Right ventricle myocardium inferior (tissue), 1 donor: ENCODE measurements at places on chromosomes 11 and 22.

GRCh38 chr22:37484480-37485394 lies 1.4 kb downstream of the MFNG start:
- DNase-seq = peak; percentile 95

- DNase-seq = peak; percentile 86
These were observed 13.7 kb downstream of the ARHGEF17 start for GRCh38 chr11:73321604-73322381.

DNA sequence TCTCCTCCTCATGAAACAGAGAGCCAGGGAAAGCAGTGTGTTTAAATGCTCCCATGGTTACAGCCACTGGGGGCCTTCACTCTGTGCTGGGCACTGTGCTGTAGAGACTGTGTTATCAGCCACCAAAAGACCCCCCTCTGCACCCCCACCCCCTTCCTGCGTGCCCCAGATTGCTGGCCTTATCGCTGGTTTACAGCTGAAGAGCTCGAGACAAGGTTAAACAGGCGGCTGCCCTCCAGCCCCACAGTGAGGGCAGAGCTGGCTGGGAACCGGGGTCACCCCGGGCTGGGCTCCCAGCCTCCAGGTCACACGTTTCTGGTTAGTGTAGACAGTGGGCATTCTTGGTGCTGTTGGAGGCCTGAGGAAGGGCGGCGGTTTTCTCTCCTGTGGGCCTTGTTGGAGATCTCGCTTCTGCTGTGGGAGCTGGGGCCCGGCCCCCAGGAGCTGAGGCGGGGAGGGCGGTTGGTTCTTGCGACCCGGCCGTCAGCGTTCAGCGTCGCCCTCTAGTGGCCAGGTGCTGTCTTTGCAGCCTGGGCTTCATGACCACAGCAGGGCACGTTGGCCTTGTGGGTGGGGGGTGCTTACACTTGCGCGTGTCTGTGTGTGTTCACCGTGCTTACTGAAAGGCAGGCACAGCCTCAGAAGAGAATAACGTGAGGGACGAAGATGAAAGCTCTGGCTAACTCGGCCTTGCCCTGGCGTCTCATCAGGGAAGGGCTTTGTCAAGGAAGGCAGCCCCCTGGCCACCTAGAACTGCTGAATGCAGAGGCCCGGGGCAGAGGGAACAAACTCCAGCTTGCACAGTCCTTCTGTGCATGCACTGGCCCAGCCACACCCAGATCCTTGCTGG lies 40.8 kb downstream of the TBC1D22A start:
- peak; percentile 89 for DNase-seq

DNA sequence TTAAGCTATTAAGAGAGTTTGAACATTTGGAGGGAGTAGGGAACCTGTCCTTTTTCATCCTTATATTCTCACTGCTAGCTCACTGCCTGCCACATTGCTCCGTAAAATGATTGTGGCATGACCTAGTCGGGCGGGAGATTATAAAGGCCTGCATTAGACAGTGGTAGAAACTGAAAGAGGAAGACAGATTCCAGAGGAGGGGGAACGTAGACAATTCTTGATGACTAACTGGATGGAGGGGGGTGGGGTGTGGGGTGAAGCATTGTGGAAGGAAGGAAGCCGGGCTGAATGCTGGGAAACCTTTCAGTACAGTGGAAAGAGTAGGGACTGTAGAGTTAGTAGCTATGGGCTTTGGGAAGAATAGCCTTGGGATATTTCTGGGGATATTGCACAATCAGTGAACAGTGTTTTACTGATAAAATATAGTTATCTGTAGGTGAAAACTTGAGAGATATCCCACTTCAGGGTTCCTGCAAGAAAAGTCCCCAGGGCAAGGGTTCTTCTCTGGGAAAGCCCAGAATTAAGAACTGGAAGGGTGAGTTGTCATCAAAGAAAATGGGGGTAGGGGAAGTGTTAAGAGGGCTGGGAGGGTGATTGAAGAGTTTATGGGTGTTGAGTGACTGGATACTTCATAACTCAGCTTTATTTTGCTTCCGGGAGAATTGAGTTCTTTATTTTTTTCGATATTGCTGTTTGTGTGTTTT lies 2.1 kb downstream of the MED15 start:
- no peak for DNase-seq

GRCh38 chr11:85027346-85027745 lies 599.8 kb downstream of the DLG2 start:
- peak; percentile 55 for DNase-seq

- DNase-seq = no peak
These were observed 14.9 kb downstream of the DSCAML1 start for GRCh38 chr11:117782101-117782500.

GRCh38 chr11:110373051-110373702 lies 56.6 kb upstream of the FDX1 start:
- DNase-seq = no peak

GRCh38 chr22:17705951-17706900 lies 67.7 kb downstream of the BCL2L13 start:
- DNase-seq = no peak

GRCh38 chr11:128684549-128685401 lies 9.1 kb upstream of the FLI1 start:
- no peak for DNase-seq

DNA sequence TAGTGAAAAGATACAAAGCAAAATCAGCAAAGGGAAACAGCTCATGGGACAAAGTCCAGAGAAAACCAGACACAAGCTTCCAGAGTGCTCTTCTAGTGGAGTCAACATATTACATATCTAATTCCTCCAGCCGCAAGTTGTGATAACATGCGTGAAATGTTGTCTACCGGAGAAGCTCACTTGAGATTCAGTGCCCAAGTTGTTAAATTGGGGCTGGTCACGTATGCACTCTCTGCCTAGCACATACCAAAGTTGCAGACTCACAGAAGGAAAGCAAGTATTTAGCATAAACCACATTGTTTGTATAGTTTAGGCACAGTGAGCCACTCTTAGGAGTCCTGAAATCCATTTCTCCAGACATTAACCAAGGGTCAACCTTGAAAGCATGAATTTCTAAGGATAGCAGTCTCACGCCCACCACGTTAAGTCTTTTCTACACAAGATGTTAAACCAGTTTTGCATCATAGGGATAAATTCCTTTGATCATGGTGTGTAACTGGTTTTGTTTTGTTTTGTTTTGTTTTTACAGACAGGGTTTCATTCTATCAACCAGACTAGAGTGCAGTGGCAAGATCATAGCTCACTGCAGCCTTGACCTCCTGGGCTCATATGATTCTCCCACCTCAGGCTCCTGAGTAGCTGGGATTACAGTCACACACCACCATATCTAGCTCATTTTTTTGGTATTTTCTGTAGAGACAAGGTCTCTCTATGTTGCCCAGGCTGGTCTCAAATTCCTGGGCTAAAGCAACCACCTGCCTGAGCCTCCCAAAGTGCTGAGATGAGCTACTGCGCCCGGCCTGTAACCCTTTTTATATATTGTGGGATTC lies 39.5 kb upstream of the EP300 start:
- no peak for DNase-seq

- no peak for DNase-seq
These were observed 136.4 kb downstream of the NECTIN1 start for GRCh38 chr11:119592642-119593041.

- no peak for DNase-seq
These were observed 985.8 kb downstream of the TBC1D22A start for GRCh38 chr22:47748271-47748670.

DNA sequence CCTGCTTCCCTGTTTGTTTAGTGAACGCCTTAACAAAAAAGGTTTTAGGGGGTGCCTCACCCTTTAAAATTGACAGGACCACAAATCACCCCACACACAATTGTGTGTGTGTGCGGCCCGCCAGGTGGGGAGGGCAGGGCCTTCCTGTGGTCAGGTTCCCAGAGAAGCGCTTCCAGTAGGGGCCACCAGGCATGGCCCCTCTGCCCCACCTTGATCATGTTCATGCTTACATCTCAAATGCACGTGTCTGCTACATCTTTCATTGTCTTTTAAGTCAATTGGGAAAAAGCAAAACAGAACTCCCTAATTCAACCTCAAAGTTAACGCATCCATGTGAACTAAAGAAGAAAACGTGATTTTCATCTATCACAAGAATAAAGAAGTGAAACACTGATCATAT lies 1335.3 kb downstream of the TBC1D22A start:
- DNase-seq = no peak

GRCh38 chr11:73334384-73335203 lies 26.5 kb downstream of the ARHGEF17 start:
- DNase-seq = peak; percentile 90

DNA sequence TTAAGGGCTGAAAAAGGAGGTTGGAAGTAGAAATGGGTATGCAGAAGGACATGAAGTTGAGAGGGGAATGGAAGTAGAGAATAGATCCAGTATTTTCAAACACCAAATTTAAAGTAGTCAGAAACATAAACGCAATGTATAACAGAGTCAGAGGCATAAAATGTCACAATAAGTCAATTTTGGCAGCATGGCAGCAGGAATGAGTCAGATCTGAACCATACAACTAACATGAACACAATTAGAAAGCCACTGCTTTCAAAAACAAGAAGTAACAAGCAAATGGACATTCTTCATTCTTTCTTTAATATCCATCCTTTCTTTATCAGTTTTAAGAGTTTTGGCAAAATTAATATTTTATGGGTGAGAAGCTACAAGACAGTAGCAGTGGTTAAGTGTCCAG lies 2.5 kb downstream of the CHORDC1 start:
- DNase-seq = no peak

- DNase-seq = no peak
These were observed 10.5 kb downstream of the ART5 start for GRCh38 chr11:3631331-3631730.

- no peak for DNase-seq
These were observed 66.2 kb upstream of the ZC3H12C start for GRCh38 chr11:110026858-110027626.

- DNase-seq = no peak
These were observed 10.8 kb downstream of the RPS6KA4 start for GRCh38 chr11:64369440-64370421.

DNA sequence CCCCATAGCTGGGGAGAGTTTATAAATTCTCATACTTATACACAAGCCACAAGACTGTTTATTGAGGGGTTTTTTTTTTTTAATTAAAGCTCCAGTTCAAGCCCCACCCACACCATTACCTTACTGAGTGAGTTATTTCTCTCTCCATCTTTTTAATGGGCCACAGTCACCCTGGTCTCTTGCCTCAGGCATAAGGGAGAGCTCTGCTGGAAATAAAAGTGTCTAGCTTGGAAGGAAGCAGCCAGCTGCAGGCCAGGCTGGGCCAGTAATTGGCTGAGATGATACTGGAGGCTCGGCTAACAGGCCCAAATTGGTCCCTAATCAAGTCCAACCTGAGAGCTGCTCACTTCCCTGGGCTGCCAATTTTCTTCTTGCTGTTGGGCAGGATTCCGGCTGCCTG lies 174.1 kb downstream of the INSC start:
- DNase-seq = no peak

DNA sequence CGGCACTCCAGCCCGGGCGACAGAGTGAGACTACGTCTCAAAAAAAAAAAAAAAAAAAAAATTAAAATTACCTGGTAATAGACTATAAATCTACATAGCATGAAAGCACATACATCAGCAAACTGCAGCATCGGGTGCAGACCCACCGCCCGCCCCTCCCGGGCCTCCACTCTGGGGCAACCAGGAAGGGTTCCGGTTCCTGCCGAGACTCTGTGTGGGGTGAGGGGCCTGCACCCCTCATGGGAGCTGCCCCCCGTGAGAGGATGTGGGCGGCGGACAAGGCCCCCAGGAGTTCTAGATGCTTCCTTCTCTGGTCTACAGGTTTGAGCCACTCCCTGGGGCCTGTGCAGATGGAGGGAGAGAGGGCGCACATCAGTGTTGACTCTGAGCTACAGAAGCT lies 9.1 kb downstream of the DRD4 start:
- DNase-seq = no peak

DNA sequence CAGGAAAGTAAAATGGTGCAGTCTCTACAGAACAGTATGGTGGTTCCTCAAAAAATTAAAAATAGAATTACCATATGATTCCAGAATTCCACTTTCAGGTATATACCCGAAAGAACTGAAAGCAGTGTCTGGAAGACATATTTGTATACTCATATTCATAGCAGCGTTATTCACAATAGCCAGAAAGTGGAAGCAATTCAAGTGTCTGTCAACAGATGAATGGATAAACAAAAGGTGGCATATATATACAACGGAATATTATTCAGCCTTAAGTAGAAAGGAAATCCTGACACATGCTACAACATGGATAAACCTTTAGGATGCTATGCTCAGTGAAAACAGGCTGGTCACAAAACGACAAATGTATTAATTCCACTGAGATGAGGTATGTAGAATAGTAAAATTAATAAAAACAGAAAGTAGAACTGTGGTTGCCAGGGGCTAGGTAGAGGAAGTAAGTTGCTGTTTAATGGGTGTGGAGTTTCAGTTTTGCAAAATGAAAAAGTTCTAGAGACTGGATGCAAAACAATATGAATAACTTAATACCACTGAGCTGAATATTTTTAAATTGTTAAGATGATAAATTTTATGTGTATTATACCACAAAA lies 14.5 kb downstream of the SAA1 start:
- no peak for DNase-seq

GRCh38 chr22:46135611-46136485 lies 14.5 kb upstream of the PPARA start:
- no peak for DNase-seq
